ENCODE measurements at places on chromosomes 5 and 9.

DNA sequence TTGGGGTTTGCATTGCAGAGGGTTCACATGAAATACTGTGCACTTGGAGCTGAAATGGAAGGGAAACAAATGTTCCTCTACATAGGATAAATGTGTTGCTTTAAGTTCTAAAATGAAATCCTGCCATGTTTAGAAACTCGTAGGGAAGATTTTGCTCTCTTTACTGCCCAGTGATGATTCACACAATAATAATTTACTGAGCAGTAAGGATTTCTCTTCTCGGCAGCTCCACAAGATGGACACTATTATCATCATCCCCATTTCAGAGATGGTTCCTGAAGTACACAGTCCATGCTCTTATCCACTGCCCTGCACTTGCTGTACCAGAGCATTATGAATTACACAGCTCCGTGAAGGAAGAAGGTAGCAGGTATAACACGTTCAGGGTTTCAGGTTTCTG is 4.1 kb downstream of the HACD4 start:
- DNase-seq: no peak

DNA sequence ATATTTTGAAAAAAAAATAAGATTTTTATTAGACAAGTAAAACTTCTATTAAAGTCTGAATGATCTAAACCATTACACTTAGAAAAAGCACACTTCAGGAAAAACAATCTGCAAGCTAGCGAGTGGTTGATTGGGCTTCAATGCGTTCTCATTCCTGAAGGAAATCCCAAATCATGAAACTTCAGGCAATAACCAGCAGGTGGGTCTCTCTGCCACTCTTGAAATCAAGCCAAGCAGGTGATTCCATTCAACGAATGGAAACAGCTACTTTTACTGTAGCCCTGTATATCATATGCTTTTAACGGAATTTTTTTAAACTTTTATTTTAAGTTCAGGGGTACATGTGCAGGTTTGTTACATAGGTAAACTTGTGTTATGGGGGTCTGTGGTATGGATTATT is 234.5 kb upstream of the TRPM3 start:
- DNase-seq: no peak

DNA sequence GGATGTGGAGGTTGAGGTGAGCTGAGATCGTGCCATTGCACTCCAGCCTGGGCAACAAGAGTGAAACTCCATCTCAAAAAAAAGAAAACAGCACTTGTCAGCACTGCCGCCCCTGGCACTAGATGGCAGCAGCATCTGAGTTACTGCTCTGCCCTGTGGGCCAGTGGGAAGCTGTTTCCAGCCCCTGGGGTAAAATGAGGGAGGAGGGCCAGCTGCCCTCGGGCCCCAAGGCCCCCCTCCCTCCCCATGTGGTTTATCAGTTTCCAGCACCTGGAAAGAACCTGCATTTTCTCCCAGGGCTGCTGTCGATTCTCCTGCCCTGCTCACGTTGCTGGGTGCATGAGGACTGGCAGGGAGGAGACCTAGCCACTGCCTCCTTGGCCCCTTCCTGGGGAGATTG is 13.2 kb upstream of the CEL start:
- peak; percentile 46 for DNase-seq

GRCh38 chr5:154176181-154176580 is 14.4 kb upstream of the GALNT10 start:
- DNase-seq: no peak

GRCh38 chr9:5593904-5594303 is 35.0 kb upstream of the RIC1 start:
- DNase-seq: no peak

- no peak for DNase-seq
These were observed 44.2 kb upstream of the TDRD7 start for GRCh38 chr9:97367729-97368128.

- DNase-seq: no peak
These were observed 9.9 kb downstream of the MCCC2 start for GRCh38 chr5:71597001-71597400.

- DNase-seq: no peak
These were observed 26.8 kb downstream of the RGS7BP start for GRCh38 chr5:64532657-64533056.

DNA sequence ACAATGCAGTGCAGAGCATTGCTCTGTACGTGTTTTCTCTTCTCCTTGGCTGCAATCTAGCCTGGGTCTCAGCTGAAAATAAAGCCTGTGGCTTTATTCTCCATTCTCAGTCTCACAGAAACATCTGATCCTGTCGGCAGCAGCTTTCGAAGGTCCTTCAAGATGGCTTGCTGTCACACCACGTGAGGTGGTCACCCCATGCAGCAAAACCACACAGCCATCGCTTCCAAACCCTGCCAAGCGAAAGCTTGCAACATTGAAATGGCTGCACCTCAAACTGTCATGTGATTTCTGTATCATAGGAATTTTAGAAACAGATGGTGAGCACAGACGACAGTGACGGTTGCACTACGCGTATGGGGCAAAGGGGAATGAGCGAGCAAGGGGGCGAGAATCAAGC is 98.5 kb upstream of the SMARCA2 start:
- DNase-seq: no peak

DNA sequence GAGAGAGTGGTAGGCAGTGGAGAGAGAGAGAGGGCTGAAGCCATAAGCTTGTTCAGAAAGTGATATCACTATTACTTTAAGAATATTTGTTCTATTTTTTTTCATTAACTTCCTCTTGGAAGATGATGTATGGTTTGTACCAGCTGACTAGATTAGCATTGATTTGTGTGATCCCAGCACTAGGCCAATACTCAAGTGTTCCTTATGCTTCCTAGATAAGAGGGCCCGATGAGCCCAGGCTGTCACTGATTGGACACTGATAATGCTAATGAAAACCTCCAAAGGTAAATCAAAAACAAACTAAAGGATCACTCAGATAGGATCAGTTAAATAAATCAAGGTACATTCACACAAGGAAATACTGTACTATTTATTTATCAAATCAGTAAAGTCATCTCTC is 52.7 kb upstream of the OTULINL start:
- DNase-seq: no peak

DNA sequence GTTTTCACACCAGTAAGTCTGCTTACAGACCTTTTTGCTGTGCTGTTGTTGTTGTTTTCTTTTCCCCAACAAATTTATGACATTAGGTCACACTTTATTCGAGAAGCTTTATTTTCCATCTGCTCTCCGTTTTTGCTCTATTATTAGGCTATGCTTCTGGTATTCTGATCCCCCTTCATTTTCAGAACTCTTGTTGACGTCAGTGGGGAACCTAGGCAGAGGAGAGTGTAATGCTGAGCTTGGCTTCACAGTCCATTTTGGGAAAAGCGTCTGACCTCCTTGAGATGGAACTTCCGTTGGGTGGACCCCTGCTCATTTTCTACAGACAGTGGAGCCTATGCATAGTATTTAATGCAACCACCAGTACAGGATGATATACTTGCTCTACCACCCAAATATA is 387.9 kb upstream of the MEF2C start:
- DNase-seq: no peak

DNA sequence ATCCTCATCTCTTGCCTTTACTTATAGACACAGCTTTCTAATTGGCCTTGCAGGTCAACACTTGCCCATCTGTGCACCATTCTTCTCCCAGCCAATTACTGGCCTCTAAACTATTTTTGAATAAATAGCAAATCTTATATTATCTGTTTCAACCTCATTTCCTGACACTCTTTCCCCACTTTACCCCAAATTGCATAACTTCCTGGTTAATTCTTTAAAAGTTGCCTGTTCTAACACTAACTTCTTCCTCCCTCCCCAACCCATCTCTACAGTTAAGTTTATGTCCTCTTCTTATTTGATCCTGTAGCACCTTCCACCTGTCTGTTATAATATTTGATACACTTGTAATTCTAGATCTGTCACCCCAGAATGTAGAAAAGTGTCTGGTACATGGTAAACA is 372.1 kb downstream of the PDE4D start:
- DNase-seq: no peak

DNA sequence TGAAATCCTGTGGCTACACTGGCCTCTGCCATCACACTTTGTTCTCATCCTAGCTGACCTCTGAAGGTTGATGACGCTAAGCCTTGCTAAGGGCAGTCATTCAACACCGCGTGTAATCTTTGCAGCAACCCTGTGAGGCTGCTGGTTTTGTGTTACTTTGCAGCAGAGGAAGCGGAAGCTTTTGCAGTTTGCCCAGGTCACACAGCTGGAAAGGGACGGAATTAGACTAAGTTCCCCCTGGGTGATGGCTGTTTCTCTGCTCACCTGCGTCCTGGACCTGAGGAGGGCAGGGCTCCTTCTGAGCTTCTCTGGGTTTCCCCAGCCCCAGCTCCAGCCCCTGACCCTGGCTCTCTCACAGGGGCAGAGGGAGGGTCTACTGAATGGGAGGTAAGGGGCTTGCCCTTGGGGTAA is 7.3 kb upstream of the SLC25A51 start:
- no peak for DNase-seq

DNA sequence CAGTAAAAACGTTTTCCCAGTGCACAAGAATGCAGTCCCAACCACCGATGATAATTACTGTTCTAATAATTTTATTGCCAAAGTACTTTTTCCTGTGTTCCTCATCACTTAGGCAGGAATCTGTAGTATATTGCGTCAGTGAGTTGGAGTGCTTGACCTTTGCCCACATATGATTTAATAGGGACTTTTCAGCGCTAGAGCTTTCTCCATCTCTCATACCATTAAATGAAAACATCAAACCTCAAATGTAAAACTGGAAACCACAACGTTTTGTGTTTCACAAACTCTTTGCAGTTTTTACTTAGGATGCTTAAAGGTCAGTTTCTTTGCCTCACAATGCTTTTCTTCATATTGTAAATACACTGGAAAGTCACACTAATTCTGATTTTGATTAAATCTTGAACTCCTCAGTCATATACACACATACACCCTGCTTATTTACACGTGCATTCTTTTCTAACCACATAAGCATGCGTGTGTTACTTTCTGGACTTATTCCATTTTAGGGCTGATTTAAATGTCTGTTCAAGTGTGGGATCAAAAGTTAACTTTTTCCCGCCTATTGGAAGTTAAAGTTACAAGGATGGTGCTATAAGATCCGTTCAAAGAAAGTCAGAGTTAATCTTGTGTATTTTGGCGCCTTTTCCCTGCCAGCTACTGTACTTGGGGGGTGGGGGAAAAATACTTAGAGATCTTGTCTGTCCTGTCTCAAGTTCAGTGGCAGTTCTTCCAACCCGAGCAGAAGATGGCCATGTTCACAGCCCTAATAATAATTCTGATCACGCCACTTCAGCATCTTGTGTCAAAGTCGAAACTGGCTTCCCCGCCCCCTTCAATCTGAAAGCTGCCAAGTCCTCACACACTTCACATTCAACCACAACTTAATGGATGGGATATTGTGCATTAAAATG is 6.6 kb upstream of the NFIB start:
- DNase-seq: no peak

- no peak for DNase-seq
These were observed 37.7 kb downstream of the TSSK1B start for GRCh38 chr5:113397046-113397445.

GRCh38 chr5:179250561-179251225 is 94.6 kb downstream of the ADAMTS2 start:
- no peak for DNase-seq

DNA sequence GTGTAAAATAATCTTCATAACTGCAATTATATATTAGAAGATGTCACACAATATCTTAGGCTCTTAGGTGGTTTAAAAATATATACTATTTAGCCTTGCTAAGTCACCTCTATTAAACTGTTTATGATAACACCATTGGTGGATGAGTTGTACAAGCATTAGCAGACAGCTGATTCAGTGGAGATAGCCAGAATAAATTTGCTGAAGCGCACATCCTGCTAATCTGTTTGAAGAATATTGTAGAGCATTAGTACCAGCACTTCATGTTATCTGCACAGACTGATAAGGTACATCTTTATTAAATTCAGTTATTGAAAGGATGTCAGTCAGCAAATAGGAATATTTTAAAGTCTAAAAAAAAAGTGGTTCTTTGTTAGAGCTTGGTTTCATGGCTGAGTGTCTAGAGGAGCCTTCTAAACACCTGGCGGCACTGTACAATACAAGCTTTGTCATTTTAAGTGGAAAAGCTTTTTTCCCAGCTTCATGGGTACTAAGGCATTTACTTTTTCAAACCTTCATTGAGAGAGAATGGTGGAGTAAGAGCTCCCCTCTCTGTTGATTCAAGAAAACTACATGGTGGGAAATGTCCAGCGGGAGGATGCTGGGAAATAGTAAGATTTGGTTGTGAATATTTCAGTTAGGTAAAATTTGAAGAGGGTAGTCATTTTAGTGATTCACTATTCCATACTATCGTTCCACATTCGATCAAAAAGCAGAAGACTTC is 275.1 kb downstream of the SLF1 start:
- no peak for DNase-seq

DNA sequence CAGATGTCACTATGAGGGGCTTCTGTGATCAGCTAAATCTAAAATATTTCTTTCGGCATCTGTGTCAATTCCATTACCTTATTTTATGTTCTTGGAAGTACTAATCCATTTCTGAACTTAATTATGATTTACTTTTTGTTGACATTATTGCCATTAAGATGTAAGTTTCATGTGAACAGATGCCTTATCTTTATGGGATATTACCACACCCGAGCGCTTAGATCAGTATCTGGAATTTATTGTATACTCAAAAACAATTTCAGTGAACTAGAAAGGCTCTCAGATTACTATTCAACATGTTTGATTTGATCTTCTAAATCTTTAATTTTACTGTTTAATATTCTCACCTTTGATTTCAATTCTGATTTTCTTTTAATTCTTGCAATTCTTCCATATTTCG is 567.7 kb upstream of the TLE4 start:
- no peak for DNase-seq

- DNase-seq: no peak
These were observed 24.7 kb upstream of the SLC6A19 start for GRCh38 chr5:1176473-1177391.

- peak; percentile 9 for DNase-seq
These were observed 6.0 kb upstream of the PUM3 start for GRCh38 chr9:2849941-2850340.

DNA sequence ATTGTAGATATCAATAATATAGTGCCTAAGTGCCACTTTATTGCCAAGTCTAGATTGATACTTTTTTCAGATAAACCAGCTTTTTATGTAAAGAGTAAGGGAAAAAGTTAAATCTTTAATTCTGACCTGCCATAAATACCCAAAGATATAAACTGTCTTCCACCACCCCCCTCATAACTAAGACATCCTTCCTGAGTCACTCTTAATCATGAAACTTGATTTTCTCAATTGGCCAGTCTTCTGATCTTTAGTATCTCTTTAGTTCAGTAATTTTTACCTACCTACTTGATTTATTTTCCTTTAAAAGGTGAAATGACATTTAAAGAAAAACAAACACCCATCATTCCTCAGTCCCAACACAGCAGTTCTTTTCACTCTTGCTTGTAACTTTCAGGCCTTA is 21.8 kb downstream of the C5orf22 start:
- no peak for DNase-seq

GRCh38 chr5:154447089-154447725 is 1.4 kb downstream of the SAP30L start:
- peak; percentile 28 for DNase-seq

DNA sequence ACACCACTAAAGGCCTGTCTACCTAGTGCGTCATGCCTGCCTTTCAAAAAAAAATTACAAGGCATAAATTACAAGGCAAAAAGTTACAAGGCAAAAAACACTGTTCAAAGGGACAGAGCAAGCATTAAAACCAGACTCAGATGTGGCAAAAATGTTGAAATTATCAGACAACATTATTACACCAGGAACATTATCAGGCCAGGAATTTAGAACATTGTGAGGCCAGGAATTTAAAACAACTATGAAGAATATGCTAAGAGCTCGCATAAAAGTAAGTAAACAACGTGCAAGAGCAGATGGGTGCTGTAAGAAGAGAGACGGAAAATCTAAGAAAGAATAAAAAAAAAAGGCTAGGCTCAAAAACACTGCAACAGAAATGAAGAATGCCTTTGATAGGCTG is 18.2 kb upstream of the MLANA start:
- no peak for DNase-seq
